ENCODE measurements at places on chromosomes 16 and 17.

DNA sequence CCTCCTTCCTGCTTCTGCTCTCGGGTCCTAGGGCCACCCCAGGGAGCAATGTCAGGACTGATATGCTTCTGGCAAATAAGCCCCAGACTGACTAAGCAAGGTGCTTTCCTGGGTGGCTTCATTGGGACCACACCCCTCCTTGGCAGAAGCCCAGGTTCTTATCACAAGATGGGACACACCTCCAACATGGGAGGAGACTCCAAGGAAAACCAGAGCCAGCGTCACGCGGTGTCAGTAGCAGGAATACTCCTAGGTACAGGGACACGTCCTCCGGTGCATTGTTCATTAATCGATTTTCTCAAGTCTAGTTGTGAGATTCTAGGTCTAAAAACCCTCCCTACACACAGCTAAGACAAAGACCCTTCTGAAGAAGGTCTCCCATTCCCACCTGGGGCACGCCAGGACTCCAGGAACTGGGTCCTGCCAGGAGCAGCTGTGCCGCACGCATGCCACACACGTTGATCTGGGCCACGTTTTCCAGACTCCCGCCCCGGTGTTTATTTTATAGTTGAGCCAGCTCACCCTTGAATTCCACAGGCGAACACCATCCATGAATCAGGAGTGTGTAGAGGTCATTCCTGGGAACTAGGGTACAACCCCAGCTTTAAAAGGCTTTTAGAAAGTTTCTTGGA, 30.8 kb downstream of the FA2H start:
- DNase-seq, result no peak

DNA sequence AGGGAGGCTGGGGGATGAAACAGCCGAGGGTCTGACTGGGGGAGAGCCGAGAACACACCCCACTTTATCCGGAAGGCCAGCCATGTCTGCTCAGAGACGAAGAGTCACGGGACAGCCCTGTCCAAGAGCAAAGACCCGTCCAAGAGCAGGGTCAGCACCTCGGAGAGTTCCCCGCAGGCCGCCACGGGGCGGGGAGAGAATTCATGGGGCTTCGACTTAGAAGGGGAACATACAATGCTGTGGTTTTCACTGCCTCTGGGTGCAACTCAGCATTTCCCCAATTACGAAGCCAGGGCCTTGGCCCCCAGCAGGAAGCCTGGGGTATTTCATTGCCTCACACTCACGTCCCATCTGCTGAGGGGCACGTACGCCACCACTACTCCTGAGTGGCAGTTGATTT, 59.3 kb downstream of the JPH3 start:
- no peak for DNase-seq

DNA sequence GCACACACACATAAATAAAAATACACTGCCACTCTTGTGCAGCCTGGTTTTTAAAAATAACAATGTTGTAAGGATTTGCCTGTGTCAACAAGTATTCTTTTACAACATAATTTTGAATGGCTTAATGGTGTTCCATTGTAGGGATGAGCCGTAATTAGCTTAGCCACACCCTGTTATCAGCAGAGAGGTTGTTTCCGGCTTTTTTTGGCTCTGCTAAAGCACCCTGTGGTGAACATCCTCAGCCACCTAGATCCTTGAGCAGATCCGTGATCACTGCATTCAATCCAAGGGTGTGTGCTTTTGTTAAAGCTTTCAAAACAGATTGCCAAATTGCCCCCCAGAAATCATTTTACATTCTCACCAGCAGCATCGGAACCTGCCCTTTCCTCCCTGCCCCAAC, 7.0 kb downstream of the KATNB1 start:
- DNase-seq, result no peak

DNA sequence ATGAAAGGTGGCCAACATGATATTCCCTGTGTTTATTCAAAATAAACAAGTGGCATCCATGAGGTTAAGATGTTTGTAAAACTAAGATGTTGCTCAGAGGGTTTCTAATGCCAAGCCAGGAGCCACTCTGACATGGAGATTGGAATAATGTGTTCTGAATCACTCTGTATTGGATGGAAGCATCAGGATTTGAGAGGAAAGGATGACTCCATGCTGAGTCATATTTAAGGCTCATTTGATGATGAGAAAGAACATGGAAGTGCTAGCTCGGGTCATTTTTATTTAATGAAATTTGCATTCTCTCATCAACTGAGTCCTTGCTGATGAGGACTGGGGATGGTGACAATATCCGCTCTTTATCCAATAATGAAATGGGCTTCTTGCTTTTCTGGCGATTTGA, 6.2 kb downstream of the VAT1L start:
- DNase-seq, result no peak

GRCh38 chr17:48799069-48799723, 17.8 kb downstream of the TTLL6 start:
- no peak for DNase-seq

- DNase-seq, result no peak
Observed at GRCh38 chr17:42199416-42200011, 5.2 kb upstream of the GHDC start.

DNA sequence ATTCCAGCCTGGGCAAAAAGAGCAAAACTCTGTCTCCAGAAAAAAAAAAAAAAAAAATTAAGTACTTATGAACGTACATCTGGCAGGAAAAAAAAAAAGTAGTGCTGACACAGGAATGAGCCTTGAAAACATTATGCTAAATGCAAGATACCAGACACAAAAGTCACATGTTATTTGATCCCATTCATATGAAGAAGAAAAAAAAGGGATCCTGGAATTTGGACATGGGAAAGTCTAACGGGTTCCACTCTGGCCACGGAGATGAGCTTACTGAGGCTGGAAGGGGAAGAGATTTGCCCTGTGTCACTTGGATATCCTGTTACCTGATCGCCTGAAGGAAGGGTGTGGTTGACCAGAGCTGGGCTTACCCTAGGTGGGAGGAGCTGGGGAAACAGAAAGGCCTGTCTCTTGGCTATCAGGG, 251.9 kb downstream of the PARN start:
- DNase-seq, result no peak

- no peak for DNase-seq
Observed at GRCh38 chr16:70490261-70490660, 33.1 kb downstream of the COG4 start.

DNA sequence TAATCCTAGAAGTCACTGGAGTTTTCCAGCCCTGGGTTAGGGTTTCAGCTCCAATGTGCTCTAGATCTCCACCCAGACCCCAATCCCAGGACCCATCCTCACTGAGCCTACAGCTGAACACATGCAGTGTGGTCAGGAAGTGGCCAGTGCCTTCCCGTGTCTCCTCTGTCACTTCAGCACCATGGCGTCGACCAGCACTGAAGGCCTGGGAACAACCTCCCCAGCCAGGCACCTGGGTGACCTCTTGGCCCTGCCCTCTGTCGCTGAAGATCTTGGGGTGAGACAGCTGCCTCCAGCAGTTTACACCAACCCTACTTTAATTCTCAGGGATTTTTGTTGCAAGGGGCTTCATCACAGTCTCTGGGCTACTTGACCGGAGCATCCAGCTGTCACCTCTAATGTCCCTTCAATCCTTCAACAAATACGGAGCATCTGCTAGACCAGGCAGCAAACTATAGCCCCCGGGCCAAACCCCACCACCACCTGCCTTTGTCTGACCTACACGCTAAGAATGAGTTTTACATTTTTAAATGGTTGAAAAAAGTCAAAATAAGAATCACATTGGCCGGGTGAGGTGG, 18.0 kb upstream of the GSG1L start:
- no peak for DNase-seq

DNA sequence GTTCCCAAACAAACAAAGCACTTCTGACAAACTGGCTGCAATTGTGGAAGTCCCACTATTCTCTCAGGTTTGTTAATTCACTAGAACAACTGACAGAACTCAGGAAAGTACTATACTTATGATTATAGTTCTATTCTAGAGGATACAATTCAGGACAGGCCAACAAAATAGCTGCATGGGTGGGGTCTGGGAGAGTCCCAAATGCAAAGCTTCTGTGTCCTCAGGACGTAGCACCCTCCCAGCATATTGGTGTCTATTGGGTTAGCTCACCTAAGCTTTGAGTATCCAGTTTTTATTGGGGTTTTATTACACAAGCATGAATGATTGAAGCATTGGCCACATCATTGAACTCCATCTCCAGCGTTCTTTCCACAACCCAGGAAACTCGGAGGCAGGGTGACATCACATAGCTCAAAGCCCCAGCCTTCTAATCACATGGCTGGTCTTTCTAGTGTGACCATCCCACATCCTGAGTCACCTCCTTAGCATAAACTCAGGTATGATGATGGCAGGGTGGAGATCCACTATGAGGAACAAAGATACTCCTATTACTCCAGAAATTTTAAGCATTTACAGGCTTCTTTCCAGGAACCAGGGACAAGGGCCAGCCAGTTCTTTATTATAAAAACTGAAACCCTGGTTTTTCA, 43.9 kb upstream of the CCNF start:
- no peak for DNase-seq

DNA sequence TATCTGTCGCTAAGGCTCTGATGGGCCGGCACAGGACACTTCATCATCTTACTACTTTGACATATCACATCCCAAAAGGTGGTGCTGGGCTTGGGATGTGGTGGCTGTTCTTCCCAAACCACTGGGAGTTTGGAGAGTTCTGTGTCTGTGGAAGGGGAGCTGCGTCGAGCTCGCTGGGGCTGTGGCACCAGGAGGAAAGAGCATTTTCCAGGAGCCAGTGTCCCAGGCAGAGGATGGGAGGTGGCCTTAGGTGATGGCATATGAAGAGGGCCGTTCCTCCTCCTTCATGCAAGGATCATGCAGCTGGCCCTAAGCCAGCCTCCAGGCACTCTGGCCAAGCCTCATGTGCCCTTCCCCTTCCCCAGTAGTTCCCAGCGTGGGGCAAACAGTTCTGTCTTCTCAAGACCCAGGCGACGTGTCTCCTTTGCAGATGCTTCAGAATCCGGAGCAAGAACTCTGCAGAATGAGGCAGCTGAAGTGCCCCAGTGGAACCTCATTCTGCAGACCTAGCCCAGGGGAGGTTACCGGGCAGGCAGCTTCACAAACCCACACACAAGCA, 89.4 kb upstream of the TNRC6C start:
- DNase-seq, result no peak

- DNase-seq, result no peak
Observed at GRCh38 chr16:25692742-25693508, 1.2 kb downstream of the HS3ST4 start.

GRCh38 chr16:83966153-83966696, 1.8 kb upstream of the NECAB2 start:
- no peak for DNase-seq

GRCh38 chr16:87437327-87437726, 45.2 kb downstream of the MAP1LC3B start:
- DNase-seq, result no peak

DNA sequence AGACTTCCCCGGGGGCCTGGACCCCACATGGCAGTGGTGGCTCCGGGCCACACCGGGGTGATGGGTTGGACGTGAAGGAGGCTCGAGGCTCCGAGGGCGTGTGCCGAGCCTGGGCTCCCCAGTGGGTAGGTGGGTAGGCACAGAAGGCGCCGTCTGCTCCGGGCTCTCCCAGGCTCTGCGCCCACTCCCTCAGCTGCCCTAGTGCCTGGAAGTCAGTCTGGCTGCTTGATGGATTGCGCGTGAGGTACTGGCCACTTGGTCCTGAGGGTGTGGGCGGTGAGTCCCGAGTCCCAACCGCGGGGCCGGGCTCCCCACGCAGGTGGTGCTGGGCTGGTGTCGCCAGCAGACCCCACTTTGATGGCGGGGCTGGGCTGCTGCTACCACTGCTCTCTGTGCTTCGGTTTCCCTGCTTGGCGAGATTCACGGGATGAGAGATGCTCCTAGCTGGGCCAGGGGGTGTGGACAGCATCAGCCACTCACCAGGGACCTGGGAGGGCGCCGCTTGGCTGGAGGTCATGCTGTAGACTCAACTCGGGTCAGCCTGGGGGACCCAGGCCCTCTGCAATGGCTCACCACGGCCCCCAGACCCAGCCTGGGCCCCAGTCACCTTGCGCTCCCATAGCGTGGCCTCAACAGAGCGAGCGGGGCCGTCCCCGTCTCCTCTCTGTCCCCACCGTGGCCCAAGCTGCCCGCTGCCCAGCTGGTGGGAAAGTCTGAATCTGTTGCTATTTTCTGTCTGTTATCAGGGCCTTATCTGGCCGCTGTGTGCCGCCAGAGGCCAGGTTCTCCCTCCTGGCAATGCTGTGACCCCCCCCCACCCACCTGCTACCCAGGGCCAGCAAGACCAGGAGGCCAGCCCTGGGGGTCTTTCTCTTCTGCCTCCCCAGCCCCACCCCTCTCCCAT, 26.1 kb downstream of the ZFPM1 start:
- DNase-seq, result no peak

DNA sequence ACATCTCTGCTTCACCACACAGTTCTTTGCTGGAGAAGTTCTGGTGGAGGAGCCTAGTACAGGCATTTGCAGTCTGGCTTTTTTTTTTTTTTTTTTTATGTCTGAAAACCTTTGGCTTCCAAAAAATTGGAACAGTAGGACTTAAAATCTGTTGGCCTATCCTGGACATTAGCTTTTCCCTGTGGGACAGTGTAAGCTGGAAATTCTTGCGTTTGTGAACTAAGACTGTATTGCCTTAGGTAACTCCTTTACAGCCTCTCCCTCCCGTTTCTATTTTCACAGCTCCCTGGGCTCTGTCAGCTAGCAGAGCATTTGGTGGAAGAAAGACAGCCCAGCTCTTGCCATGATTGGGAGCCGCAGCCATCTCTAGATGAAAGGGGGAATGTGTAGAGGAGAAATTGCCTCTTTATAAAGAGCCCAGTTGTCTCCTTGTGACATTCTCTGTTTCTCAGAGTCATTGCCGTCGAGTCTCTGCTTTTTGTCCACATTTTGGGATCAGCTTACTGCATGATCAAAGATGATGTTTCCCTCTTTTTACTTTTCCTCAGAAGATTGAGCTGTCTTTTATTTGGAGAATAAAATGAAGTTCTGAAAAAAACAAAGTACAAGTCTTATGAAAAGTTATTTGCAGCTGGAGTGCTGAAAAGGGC, 227.5 kb downstream of the SPECC1 start:
- DNase-seq, result no peak

DNA sequence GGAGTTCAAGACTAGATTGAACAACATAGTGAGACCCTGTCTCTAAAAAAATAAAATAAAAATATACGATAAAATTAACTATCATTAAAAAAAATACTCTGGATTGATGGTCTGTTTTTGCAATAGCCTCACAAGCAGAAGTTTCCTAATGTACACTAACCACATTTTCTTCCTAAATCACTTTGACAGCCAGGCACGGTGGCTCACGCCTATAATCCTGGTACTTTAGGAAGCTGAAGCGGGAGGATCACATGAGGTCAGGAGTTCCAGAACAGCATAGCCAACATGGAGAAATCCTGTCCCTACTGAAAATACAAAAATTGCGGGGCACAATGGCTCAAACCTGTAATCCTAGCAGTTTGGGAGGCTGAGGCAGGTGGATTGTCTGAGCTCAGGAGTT, 64.7 kb downstream of the HELZ start:
- no peak for DNase-seq

- DNase-seq, result no peak
Observed at GRCh38 chr16:31055613-31056012, 18.4 kb downstream of the ZNF668 start.

Measured in stimulated activated CD4-positive, alpha-beta T cell treated with anti-CD3 and anti-CD28 coated beads, Interleukin-1b, Interleukin-23, amount 100 ng/mL, for 1 hour (primary cell).